NCI-H1417 treated with DMSO at 0.1 percent for 48 hours (cell line): ENCODE measurements at places on chromosomes 6 and 20.

DNA sequence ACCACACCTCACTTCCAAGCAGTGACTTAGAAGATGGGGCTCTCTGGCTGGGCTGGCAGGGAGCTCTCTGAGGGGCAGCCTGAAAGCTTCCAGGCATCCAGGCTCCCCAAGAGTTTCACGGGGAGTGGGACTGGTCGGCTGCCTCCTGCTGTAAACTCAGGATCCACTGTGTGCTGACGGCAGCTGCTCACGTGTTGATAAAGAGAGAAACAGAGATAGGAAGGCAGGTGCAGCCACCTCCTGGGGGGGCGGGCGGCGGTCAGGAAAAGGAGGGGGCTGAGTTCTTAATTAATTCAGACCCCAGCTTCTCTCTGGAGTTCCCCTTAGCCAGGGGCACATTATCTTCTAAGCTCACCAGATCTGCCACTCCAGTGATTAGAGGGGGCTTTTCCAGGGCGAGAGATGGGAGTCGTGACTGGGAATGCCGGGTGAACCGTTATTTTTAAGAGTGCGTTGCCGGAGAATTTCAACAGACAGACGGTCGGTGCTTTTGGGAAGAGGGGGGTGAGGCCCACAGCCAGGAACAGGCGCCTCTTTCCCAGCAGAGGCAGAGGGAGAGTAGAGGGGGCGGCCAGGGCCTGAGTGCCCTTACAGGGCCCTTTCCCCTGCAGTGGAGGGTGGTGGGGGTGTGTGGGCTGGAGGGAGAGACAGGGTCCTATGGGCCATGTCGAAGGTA is 70.9 kb downstream of the CD40 start:
- no peak for DNase-seq

DNA sequence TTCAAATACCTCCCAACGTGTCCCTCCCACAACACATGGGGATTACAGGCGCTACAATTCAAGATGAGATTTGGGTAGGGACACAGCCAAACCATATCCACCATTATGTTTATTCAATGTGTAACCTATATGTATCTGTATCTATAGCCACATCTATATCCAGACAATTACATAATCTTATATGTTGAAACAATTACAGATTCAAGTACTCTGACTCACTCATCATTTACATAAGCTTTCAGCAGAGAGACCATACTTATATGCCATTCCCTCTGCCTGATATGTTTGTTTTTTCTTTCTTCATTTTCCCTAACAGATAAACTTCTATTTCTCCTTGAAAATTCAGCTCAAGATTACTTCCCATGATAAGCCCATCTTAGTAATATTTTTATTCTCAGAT is 163.6 kb downstream of the LAMA2 start:
- DNase-seq, result no peak

GRCh38 chr6:148883270-148883669 is 136.4 kb downstream of the UST start:
- DNase-seq, result no peak

DNA sequence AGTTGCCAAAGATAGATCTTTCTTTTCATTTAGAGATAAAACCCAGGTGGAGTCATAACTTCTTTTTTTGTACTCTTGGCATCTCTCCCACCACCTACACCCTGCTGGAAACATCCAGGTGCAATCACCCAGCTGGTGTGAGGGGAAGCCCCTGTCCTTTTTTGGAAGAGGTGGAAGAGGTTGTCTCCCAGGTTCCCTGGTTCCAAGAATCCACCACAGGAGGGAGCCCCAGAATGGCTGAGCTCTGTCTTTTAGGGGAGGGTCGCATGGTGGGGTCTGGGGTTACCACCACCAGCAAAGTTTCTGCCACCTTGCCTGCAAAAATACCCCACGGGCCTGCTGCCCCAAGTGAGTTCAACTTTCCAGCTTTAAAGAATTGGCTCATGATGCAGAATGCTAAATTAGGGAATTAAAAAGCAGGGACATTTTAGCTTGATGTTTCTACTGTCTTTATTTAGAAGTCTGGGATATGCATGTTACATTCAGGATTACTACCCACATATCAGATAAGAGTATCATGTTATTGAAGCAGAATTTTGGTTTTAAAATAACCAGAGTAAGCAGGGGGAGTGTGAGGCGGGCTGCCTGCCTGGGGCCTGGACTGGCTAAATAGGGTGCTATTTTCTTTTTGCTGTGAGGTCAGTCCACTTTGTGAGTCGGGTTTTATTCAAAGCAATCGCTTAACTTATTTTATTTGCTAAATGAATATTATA is 11.0 kb downstream of the SMOC2 start:
- DNase-seq, result no peak

DNA sequence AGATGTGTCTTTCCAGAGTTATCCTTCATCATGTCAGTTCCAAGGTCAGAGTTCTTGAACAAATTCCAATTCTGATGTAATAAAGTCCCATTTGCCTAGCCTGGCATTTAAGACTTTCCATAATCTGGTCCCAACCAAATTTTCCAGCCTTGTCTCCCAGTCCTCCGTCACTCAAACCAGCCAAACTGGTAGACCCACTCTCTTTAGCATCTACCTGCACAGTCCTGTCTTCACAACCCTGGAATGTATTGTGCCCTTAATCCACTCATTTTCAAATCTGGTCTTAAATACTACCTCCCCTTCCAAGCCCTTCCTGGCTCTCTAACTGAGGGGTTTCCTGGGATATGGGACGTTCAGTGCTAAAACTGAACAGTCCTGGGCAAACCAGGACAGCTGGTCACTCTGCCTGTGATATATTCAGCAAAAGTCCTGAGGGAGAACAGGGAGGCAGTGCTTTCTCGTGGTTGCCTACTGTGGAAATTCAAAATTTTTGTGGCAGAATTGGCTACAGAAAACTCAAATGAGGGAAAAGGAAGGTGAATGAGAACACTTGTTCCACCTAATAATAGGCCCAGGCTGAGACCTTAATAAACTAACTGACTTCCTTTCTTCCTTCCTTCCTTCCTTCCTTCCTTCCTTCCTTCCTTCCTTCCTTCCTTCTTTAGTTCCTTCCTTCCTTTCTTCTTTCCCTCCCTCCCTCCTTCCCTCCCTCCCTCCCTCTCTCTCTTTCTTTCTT is 10.8 kb upstream of the AKAP7 start:
- DNase-seq, result no peak

DNA sequence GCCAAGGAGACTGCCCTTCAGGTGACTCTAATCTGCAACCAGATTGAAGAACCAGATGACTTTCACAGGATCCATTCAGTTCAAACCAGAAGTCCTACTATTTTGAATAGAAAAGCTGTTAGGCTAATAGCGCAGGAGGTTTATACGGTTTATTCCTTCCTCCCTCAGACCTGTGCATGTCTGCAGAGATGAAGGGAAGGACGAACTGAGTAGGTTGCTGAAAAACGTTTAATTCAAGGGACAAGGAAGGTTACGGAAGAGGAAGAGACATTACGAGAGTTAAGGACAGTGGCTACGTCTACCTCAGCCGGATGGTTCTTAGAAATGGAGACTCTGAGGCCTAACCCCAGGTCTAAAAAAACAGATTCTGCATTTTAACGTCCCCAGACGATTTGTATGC is 978 bp downstream of the AURKA start:
- DNase-seq, result no peak

DNA sequence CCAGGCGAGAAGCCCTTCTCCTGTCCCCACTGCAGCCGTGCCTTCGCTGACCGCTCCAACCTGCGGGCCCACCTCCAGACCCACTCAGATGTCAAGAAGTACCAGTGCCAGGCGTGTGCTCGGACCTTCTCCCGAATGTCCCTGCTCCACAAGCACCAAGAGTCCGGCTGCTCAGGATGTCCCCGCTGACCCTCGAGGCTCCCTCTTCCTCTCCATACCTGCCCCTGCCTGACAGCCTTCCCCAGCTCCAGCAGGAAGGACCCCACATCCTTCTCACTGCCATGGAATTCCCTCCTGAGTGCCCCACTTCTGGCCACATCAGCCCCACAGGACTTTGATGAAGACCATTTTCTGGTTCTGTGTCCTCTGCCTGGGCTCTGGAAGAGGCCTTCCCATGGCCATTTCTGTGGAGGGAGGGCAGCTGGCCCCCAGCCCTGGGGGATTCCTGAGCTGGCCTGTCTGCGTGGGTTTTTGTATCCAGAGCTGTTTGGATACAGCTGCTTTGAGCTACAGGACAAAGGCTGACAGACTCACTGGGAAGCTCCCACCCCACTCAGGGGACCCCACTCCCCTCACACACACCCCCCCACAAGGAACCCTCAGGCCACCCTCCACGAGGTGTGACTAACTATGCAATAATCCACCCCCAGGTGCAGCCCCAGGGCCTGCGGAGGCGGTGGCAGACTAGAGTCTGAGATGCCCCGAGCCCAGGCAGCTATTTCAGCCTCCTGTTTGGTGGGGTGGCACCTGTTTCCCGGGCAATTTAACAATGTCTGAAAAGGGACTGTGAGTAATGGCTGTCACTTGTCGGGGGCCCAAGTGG is 5.3 kb downstream of the SNAI1 start:
- DNase-seq, result no peak

DNA sequence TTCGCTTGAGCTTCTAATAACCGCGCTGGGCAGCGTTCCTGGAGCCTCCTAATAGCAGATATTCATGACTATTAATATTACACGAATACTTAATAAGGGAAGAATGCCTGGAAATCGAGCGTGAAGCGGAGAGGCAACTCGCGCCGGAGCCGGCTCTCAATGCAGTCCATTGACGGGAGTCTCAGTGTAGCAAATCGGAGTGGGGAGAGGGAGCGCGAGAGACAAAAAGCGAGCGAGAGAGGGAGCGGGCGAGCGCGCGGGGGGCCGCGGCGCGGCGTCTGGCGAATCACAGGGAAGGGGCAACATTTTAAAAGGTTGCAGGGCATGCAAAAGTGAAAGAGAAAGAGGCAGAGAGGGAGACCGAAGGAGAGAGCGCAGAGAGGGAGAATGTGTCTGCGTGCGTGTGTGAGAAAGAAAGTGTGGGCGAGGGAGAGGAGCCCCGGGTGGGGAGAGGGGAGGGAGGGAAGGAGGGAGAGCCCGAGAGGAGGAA is 2.9 kb downstream of the TFAP2A start:
- DNase-seq, result peak; percentile 66

GRCh38 chr6:136823128-136823660 is 802 bp downstream of the PEX7 start:
- DNase-seq, result no peak

GRCh38 chr6:36822506-36823269 is 16.6 kb downstream of the CPNE5 start:
- no peak for DNase-seq

DNA sequence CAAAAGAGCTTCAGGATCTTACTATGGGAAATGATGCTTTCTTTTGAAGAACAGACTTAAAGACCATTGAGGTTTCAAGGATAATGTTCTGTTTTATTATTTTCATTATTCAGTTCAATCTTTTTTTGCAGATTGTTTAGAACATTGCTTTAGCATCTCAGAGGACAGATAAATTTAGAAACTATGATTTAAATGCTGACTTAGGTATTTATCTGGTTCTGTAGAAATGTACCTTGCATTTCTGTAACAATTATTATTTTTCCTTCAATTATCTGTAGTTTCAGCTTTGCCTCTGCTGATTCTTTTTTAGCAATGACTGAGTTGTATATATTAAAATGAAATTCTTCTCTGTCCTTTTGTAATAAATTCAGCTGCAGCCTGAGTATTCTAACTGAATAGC is 205.4 kb upstream of the PCSK2 start:
- DNase-seq, result no peak

GRCh38 chr20:50693001-50693400 is 1.7 kb upstream of the RIPOR3 start:
- no peak for DNase-seq

- DNase-seq, result no peak
These were observed 57.8 kb downstream of the AGPAT4 start for GRCh38 chr6:161215876-161216615.

- no peak for DNase-seq
These were observed 30.6 kb downstream of the ROS1 start for GRCh38 chr6:117395164-117395563.

DNA sequence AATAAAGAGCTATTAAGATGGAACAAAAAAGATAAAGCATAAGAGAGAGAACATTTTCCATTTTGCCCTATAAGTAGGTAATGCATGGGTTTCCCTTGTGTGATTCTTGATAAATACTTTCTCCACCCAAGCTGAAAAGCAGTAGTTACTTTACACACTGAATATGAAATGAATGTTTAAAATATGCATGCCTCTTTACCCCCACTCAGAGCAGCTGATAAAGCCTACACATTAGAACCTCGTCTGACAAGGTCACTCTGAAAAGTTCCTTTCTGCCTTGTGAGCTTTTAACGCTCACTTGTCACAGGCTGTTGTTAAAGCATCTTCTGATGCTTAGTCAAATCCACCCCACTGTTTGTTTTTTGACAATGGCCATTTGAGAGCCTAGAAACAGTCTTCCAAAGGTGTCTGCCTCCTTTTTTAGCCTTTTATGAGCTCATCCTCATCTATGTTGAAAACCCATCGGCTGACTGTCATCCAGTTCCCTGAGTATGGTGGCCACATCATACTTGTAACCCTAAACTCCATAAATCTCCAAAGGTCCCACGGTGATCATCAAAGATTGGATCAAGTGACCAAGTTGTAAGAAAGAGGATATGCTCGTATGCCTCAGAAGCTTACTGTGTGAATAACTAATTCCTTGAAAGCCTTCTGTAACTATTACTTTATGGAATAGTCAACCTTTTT is 102.8 kb downstream of the ATXN1 start:
- DNase-seq, result no peak

- DNase-seq, result no peak
These were observed 12.0 kb downstream of the KCNK5 start for GRCh38 chr6:39217177-39217864.

DNA sequence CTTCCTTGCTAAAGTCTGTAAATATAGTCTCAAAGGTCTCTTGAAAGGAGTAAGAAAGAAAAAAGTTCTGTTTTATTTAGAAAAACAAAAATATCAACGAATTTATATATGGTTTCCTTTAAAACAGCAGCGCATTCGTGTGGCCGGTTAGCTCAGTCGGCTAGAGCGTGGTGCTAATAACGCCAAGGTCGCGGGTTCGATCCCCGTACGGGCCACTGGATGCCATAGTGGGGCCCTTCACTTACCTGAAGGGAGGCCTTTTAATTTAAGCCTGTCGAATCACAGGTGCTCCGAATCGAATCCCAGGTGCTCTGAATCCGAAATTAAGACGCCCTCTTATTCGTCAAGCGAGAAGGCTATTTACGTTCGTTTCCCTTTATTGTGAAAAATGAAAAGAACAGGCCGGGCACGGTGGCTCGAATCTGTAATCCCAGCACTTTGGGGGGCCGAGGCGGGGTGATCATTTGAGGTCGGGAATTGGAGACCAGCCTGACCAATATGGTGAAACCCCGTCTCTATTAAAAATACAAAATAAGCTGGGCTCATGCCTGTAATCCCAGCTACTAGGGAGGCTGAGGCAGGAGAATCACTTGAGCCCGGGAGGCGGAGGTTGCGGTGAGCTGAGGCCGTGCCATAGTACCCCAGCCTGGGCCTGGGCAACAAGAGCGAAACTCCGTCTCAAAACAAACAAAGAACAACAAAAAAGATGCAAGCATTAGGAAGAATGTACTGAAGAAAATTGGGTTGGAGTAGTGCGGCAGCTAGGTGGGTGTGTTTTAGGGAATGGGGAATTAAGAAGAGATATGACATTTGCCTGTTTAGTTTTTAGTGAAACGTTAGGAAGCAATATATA is 195.8 kb upstream of the ZNF184 start:
- no peak for DNase-seq
